ENCODE measurements at places on chromosomes 7 and 10.

DNA sequence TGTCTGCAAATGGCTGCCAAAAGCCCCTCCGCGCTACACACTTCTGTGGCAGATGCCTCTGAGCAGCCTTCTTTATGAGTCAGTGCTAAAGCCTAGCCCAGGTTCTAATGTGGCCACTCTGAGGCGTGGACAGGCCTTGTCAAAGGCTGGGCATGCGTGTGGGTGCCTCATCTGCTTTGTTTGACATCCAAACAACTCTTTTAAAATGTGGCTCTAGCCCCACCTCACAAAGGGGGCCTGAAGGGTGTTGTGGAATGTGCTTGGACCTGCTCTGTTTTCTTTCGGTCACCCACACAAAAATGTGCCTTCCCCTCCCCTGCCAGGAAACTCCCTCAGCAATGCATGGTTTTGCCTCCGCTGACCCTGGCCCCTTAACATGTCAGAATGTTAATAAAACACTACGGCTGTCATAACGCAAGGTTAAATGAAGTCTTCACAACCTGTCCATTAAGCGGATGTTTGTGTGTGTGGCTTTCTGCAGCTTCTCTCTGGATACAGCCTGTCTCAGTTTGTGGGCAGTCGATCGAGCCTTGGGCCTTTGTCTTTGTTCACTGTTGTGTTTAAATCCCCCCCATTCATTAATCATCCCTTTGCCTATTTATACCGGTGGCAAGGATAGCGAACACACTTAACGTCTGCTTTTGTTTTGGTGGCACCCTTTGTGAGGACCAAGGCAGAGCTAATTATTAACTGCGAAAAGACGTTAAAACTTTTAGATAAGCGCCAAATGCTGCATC is 718.9 kb downstream of the LRMDA start:
- no peak for DNase-seq

GRCh38 chr10:109025172-109025571 is 898.1 kb downstream of the XPNPEP1 start:
- no peak for DNase-seq

DNA sequence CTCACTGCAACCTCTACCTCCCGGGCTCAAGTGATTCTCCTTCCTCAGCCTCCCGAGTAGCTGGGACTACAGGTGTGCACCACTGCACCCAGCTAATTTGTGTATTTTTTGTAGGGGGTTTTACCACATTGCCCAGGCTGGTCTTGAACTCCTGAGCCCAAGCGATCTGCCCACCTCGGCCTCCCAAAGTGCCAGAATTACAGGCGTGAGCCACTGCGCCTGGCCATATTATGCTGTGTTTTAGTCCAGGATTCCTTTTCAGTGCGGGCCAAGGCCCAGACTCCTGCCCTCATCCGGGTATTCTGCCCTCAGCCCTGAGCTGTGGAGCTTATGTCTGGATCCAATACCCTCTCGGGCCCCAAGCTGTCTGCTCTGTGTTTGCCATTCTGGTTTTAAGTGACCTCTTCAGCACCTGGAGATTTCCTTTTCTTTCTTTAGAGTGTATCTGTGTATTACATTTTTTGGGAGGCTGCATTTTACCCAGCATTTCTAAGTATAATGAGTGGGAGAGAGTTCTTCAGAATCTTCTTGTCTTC is 114.9 kb downstream of the BUB3 start:
- no peak for DNase-seq

- DNase-seq: no peak
Measured at GRCh38 chr7:121798453-121798840, 74.5 kb upstream of the PTPRZ1 start.

- no peak for DNase-seq
Measured at GRCh38 chr7:47937711-47938573, 10.3 kb downstream of the PKD1L1 start.

GRCh38 chr7:121037957-121038716 is 49.6 kb downstream of the CPED1 start:
- DNase-seq: no peak

GRCh38 chr7:118517275-118517674 is 292.8 kb downstream of the ANKRD7 start:
- DNase-seq: no peak

DNA sequence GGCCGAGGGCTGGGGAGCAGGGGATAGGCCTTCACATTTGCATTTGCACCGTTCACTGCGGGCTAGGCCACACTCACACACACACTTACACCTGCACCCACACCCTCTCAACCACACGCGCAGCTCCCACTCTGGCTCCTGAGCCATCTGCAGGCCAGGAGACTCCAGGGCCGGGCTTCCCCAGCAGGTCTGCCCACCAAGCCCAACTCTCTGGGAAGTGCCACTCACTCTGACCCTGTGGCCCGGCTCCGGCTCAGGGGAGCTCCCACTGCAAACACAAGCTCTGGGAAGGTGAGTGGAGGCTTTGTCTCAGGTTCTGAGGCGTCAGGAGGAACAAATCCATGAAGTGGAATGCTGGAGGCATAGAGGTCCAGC is 157.9 kb downstream of the NRF1 start:
- DNase-seq: no peak

DNA sequence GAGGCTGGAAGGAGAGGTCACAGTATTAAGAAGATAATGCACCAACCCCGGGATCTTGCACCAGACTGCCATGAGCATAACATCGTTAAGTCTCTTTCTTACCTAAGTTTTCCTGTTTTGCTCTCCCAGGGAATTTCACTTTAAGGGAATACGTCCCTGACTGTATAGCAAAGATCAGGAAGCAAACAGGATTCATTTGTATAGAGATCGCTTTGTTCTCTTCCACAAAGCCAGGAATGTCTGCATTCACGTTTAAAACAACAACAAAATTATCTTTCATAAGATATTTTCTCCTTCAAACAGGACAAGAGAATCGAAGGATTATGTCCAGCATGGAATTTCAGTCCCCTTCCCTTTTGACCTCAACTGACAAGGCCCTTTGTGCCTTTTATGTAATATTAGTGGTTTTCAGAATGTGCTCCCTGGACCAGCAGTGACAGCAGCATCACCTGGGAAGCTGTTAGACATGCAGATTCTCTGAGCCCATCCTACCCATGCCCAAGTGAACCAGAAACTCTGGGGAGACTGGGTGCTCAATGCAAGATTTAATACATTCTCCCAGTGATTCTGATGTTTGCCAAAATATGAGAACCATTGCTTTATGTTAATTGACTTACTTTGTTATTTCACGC is 286.3 kb downstream of the FGFR2 start:
- DNase-seq: no peak

- DNase-seq: no peak
Measured at GRCh38 chr7:28083998-28084985, 96.3 kb downstream of the JAZF1 start.

- DNase-seq: no peak
Measured at GRCh38 chr7:69515495-69516212, 82.6 kb upstream of the AUTS2 start.

GRCh38 chr10:124035306-124035927 is 58.0 kb downstream of the CHST15 start:
- DNase-seq: no peak

DNA sequence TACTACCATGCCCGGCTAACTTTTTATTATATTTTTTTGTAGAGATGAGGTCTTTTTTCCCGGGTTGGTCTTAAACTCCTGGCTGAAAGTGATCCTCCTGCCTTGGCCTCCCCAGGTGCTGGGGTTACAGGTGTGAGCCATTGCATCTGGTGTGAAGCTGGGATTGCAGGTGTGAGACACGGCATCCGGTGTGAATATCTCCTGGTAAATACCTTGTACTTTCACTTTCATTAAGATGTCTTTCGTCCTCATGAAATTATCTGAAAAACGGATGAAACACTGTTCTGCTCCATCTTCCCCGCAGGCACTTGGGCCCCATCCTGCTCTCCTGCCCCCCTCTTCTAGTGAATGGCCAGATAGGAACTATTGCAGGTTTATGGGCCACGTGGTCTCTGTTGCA is 60.1 kb upstream of the CCZ1B start:
- no peak for DNase-seq

DNA sequence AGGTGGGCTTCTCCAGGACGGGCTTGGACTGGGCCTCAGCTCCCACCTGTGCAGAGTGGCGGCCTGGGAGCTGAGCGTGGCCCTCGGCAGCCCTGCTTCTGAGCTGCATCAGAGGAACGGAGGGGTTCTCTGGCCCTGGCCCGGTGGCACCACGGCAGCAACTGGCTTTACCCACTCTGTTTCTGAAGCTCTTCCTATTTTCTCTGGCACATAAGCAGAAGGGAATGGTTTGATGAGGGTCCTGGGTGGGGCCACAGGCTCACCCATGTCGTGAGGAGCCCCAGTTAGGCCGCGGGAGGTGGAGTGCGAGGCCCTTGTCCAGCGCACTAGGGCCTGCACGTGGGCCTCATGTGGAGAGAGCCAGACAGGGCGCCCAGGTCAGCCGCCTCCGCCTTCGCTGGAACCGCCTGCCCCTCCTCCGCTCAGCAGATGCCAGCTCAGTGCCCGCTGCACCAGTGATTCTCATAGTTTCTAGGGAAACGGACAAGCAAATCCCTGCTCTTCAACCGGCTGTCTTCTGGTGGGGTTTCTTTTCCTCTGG is 284.0 kb downstream of the CELF2 start:
- DNase-seq: no peak

GRCh38 chr7:82762880-82763279 is 319.3 kb upstream of the CACNA2D1 start:
- no peak for DNase-seq

DNA sequence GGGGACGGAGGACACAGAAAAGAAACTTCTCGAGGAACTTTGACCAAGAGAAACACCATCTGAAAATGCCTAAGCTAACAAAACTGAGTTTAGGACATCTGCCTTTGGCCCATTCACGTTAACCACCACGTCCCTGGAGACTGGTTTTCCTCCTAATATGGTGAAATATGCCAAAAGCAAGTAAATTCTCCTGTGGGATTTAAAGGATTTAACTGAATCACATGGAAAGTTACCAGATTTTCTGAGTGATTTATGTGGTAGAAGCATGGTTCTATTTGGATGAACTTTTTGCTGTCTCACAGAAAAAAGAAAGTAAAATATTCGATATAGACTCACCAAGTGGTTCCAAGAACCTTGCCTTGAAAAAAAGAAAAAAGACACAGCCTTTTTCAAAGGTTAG is 30.4 kb upstream of the BMPER start:
- no peak for DNase-seq

GRCh38 chr10:36465604-36466379 is 659.6 kb upstream of the ANKRD30A start:
- DNase-seq: no peak

DNA sequence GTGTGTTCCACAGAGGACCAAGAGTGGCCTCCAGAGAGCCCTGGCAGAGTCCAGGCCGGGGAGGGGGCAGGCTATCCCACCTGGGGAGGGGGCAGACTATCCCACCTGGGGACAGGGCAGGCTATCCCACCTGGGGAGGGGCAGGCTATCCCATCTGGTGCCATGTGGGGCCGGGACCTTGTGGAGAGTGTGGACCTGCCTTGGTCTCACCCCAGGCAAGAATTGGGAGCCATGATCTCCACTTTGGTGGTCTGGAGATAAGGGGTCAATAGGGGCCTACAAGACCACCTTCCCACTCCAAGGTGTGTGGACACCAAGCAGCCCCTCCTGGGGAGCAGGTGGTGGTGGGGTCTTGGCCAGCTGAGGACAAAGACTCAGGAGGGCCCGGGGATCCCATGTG is 138.2 kb downstream of the EBF3 start:
- no peak for DNase-seq

- no peak for DNase-seq
Measured at GRCh38 chr10:66719483-66719882, 206.4 kb upstream of the LRRTM3 start.

GRCh38 chr10:103543617-103544525 is 50.4 kb downstream of the NEURL1 start:
- no peak for DNase-seq

DNA sequence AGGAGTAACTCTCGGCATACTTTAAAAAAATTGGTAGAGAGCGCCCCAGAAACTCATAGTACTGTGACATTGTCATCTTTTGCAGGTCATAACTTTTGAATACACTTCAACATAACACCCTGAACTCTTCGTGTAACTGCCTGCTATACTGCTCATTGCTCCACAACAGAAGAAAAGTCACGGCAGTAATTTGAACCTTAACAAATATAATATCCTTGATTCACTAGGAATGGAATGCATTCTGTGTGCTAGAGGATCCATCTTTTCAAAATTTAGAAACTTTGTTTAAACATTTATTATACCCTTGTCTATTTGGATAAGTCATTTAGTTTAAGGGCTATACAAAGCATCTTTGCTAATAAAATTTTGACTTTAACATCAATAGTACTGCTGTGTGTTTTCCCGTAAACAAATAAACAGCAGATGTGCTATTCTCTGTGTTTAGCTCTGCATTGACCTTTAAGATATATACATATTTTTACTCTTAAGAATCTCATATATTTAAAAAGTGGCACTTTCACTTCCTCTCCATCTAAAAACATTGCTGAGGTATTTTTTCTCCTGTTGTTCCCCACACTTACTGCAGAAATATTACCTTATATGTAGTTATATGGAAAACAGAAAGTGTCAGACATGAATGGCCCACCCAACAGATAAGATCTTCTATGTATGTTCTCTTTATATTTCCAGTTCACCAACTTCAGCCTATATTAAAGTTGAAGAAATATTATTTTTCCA is 217.6 kb upstream of the TMEM229A start:
- DNase-seq: no peak

DNA sequence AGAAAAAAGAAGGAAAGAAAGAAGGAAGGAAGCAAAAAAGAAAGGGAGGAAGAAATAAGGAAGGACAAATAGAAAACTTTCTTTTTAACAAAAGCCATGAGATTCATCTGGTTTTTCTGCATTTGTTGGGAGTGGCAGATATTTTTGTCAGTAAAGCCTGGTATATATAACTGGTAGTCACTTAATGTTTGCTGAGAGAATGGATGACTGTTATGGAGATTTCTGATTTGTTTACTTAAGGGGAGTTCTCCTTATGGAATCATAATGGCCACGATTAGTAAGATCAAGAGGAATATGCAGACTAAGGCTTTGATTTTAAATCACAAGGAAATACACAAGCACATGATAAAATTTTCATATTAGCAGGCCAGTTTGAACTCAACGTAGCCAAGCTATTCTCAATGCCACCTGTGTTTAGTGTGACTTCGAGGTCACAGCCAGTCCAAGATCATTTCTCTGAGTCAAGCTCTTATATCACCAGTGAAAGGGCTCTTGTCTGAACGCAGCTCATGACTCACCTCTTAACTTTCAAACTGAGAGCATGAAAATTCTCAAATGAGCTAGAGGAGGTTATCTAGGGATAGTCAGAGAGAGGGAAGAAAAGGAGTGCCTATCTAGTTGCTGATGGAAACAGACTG is 445.1 kb upstream of the ZMIZ1 start:
- DNase-seq: no peak

GRCh38 chr7:2948749-2949148 is 94.9 kb downstream of the CARD11 start:
- no peak for DNase-seq

DNA sequence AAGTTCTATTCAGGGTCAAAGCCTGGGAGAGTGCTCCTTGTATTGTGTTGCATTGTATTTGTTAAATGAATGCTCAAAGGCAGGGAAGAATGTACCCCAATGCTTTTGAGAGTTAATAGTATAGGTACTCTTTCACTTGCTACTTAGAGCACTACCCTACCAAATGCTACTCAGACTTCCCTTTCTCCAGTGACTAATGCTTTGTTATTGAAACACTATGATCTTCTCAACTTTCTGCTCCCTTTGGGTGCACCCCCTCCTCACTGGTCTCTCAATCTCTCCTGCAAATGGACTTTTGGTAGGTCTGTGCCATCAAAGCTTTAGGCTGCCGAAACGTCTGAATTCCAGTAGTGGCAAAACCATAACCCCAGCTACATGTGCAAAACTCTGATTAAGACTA is 177.7 kb upstream of the AHR start:
- no peak for DNase-seq
